Fibroblast of upper back skin (primary cell): ENCODE measurements at places on chromosomes 13 and 19.

- no peak for DNase-seq
These were observed 57.4 kb downstream of the FGF14 start for GRCh38 chr13:102344410-102344809.

DNA sequence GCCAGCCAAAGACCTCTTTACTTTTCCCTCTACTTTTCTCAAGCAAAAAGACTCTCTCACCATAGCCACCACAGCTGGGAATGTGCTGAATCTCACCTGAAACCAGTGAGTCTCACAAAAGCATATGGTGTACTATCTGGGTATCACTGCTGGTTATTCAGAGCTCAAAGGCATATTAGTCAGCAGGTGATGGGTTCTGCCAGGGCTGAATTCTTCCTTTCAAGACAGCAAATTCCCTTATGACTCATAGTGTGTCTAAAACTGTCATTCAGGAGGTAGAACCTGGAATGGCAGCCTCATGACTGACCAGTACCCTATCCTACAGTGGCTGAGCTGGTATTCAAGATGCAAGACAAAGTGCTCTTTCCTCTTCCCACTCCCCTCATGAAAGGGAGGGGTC lies 2859.1 kb downstream of the PCDH9 start:
- DNase-seq = peak; percentile 25

- no peak for DNase-seq
These were observed 498.9 kb downstream of the SUCLA2 start for GRCh38 chr13:47502166-47502565.

GRCh38 chr13:41296879-41297646 lies 14.0 kb upstream of the NAA16 start:
- no peak for DNase-seq

DNA sequence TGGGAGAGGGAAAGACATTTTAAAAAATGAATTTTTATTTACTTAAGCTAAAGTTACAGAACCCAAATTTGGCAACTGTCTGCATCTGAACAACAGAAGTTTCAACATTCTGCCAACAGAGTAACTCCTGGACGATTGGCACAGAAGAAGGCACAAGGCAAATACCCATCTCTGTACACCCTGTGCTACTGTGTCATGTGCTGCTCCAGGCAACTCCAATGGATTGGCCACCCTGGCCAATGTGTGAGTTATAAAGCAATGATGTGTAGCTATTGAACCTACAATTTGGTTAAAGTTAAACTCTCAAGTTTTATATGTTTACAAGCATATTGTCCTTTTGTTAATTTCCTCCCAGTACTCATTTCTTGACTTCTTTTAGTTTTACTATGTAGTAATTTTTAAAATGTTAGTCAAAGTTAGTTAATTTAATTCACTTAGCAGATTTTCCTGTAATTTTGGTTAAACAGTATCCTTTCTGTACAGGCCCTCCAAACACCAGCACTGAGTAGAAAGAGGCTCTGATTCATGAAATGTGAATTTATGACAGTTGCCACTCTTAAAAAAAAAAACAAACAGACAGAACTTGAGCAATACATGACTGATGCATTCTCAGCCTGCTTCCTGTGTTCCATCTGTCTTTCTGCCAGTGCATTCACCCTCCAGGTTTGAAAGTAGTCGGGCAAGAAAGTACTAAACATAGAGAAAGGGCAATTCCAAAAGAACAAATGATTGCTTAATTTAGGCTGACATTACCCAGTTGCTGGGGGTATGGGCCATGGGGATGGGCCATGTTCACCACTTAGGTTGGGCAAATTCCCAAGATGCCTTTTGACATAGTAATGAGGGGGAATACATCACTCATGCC lies 5.9 kb downstream of the STARD13 start:
- DNase-seq = peak; percentile 76
